Stimulated activated CD8-positive, alpha-beta memory T cell treated with anti-CD3 and anti-CD28 coated beads, Interleukin-15, amount 100 ng/mL, for 24 hours (primary cell): ENCODE measurements at places on chromosomes 7 and 10.

DNA sequence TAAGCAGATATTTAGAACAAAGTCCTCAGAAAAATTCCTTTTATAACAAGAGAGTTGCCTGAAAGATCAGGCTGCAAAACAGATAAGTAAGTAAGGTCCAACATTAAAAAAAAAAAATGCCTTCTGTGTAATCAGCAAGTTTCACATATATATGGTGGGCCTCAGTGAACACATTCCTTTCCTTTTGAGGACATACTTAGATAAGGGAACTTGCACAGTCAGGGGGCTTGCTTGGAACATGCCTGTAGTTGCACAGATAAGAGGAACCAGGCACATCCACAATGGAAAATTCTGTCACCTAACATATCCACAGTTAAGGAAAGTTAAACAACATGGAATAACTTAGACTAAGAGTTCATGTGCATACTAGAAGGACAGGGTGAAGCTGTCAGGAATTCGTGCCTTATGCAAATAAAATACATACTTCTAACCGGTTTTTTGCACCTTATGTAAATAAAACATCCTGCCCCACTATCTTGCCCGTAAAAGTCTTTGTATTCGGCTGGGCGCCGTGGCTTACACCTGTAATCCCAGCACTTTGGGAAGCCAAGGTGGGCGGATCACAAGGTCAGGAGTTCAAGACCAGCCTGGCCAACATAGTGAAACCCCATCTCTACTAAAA is 257.3 kb downstream of the ZNF33B start:
- DNase-seq, result no peak

DNA sequence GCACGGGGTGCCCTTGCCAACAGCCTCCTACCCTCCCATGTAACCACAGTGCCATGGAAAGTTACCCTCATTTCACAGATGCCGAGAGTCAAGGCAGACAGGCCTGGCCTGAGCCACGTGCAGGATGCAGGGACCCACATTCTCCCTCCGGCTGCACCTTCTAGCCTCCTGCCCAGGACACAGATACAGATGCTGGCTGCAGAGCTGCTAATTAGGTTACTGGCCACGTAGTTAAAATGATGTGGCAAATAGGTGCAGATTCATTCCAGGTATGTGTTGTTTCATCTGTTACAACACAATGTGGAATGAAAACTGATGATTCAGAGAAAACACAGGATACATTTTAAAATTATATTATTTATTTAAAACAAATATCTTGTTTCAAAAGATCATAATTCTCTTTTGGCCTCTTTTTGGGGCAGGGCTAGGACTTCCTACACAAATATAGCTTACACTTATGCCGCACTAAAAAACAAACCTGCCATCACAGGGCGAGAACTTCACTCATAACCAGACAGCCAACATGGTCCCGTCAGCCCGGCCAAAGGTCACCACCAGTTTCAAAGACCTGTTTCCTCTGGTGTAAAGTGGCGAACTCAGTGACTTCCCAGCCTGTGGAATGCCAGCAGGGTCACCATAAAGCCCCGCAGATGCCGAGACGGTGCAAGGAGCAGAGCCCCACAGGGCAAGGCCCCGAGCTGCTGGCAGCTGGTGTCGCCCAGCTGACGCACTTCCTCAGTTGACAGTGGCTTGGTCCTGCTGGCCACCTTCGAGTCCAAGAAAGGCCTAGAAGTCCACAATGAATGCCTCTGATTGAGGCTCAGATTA is 83.5 kb downstream of the TNS3 start:
- DNase-seq, result no peak

DNA sequence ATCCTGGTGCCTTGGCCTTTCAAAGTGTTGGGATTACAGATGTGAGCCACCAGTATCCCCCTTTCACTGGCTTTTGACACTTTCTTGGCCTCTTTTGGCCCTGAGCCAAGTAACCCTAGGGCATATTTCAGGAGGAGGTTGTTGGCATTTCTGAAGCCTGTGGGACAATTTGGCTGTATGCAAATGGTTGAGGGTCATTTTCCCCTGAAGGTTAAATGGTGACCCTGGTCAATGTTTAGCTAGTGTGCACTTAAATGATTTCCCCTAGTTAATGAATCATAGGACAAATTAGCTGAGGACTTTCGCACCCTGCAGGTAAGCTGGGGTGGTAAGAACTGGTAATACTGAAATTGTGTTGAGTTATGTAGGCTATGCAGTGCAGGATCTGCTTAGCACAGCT is 660.5 kb downstream of the LRMDA start:
- DNase-seq, result no peak

DNA sequence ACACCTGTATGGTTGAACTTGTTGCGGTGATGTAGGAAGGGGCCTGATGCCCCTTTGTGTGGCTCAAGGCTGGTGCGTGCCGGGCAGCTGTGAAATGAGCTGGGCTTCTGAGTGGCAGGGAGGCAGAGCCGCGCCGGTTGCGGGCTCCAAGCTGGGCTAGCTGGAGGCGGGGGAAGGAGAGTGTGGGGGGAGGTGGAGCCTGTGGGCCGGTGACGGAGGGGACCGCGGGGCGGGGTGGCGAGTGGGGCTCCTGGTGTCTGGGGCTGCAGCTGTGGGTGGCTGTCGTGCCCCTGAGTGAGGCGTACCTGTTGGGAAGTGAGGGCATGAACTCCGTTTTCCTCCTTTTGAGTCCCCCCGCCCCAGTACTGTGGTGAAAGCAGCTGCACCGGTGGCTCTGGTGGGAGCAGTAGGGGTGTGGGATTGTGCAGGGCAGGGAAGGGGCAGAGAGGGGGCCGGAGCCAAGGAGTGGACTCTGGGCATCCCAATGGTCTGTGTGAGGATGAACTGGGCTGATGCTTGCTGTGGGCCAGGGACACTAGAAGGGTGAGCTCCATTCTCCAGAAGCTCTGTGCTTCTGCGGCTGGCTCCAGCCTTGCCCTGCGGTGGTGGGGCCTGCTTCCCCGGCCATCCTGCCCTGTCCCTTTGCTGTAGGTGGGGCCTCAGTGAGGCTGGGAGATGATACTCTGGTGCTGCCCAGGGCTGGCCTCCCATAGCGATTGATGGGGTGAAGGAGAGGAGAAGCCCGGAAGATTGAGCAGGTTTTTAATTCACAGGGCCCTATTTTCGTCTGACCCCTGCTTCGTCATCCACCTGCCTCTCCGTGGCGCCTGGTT is 41.7 kb downstream of the INPP5A start:
- no peak for DNase-seq

DNA sequence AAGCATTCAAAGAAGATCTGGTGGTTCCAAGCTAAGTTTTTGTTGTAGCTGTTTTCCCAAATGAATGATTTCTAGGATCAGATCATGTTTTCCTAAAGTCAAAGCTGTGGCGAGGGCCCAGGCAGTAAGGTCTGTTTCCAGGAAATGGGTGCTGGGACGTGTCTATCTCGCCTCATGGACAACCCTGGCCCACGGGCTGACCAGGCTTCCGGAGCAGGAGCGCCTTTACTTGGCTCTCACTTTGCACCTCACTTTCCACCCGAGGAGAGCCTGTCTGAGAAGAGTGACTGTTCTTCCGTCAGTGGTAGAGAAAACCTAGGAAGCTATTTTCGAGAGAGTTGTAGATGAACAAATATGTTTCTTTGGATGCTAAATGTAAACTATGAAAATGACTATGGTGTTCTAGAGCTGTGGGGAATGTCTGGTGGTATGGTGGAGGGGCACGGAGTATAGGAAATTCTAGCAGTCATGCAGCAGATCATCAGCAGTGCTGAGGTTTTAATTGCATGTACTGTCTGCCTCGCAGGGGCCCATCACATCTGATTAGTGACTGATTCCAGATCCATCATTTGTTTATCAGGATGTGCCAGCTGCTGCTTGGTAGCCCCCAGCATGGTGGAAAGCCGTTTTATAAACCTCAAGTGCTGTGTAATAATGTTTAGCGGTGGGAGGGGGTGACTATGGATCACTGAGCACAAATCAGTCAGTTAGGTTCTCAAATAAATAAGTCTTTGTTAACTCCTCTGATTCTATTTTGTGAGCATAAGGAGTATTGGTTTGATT is 66.6 kb downstream of the VWC2 start:
- no peak for DNase-seq

DNA sequence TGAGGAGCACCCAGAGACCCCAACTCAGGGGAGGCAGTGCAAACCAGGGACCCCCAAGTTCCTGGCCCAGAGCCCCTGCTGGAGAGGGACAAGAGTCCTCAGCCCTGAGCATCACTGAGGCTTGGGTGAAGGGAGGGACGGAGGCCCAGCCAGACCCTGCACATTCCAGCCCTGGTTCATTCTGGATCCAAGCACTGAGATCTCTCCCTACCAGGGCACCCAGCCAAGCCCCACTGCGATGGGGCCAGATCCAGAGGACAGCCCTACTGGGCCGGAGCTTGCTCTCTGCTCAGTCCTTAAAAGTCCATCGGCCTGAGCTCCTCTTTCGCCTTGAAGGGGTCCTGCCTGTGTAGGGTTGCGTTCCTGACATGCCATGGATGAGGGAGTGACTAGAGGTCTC is 40.5 kb upstream of the RABGEF1 start:
- DNase-seq, result no peak

- no peak for DNase-seq
Observed at GRCh38 chr7:95389516-95389915, 6.7 kb downstream of the PON3 start.

GRCh38 chr10:60230892-60231291 is 158.8 kb downstream of the ANK3 start:
- DNase-seq, result no peak

DNA sequence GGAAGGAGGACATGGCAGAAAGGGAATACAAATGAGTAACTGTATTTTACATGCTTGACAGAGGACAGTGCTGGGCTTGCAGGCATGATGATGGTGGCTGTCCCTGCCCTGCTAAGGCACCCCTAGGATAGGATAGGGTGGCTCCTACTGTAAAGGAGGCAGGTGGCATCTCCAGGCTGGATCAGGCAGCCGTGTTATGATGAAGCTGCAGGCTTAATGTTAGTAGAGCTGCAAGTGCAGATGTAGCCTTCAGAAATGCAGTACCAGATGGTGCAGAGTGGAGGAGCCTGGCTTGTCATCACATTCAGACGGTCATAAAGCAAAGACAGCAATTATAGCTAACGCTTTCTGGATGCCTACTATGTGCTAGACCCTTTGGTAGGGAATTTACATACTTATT is 287.9 kb upstream of the PODXL start:
- no peak for DNase-seq

DNA sequence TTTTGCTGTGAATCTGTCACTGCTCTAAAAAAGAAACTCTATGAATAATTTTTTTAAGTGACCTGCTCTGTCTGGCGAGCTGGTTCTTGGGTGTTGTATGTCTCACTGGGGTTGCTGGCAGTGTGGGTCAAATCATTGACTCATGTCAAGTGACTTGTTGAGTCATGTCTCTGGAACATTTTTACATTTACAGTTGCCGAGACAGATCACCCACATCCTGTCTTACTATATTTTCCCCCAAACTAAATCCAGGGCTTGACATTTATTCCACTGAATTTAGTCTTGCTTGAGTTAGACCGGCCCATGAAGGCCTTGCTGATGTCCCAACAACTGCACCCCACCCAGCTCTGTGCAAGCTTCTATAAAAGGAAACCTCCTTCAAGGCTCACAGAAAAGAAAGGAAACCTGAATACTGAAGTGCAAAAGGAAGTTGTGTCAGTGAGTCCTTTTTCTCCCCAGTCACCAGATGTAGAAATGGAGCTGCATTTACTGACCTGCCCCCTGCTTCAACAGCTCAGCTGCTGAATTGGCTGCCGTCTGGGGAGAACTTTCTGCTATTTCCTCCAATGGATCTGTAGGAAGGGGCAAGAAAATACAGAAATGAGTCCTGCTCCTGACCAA is 290.3 kb downstream of the TNS3 start:
- no peak for DNase-seq

DNA sequence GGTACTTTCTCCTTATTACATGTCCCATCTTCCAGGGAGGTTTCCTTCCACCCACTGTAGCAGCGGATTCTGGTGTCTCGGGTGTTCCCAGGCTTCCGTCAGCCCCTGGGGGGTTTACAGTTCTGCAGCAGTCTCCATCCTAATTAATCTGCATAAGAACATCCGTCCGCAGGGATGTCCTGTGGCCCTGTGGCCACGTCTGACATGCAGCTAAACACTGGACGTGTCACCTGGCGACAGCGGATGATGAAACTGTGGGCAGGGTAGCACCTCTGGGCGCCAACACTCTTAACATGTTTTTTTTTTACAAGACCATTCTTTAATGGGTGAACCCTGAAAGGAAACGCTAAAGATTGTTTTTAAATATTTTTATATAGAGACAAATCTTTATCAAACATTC is 58.2 kb downstream of the DIP2C start:
- no peak for DNase-seq

- no peak for DNase-seq
Observed at GRCh38 chr10:28765641-28766040, 88.3 kb downstream of the BAMBI start.
